ENCODE measurements at places on chromosomes 12 and 14.
A peak's percentile ranks its signal among the peaks of the same experiment; 100 is the strongest.

DNA sequence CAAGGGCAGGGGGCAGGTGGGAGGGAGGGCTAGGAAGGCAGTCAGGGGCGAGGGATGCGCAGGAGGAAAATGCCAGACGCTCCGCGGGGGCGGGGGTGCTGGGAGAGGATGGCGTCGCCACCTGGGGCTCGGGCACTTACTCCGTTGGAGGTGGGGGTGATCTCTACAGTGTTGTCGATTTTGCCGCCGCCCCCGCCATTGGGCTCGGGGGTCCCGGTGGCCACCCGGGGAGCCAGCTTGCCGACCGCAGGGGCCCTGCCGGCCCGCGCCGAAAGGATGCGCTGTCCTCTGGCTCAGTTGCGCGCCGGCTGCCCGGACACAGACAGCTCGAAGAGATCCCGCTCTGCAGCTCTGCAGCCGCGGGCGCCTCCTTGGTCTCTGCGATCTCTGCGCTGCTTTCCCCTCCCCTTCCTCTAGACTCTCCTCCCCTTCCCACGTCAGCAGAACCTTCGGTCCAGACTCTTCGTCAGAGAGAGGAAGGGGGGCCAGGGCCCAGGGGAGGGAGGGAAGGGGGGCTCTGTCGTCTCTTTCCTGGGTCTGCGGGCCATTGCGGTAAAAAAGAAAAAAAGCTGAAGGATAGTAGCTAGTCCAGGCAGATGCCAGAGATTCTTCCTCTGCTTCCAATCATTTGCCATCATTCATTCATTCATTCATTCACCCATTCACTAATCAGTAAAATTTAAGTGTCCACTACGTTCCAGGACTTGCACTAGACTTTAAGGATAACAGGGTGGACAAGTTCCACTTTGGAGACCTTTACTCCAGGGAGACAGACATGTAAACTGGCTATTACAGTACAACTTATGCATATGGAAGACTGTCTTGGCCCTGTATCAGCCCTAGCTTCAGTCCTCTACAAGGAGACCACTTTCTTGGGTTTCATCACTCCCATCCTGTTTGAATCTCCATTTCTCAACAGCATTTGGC is at the start of gene SLC22A17:
Gene SLC22A17, minus strand, starts transcription at position 382 of the 927 bp plus-strand sequence.
- DNase-seq, result peak; percentile 8

- DNase-seq, result no peak
Observed at GRCh38 chr12:12121061-12121460, 50.3 kb downstream of the BCL2L14 start.

- no peak for DNase-seq
Observed at GRCh38 chr12:2792671-2793500, 1.9 kb upstream of the FKBP4 start.

- no peak for DNase-seq
Observed at GRCh38 chr12:104864668-104865067, 93.4 kb downstream of the SLC41A2 start.

DNA sequence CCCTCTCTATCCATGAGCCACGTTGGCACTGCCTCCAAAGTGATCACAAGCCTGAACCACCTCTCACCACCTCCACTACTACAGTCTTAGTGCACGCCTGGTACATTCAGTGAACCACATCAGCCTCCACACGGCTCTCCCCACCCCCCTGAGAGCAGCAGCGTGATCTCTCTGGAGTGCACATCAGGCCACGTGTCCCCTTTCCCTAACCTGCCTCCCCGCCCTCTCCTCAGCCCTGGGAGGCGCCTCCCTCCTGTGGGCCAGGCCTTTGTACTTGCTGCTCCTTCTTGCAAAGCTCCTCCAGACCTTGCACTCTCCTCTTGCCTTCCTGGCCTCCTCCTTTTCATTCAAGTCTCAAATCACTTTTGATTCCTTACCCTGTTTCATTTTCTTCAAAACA is 49.8 kb downstream of the SLC6A12 start:
- no peak for DNase-seq

DNA sequence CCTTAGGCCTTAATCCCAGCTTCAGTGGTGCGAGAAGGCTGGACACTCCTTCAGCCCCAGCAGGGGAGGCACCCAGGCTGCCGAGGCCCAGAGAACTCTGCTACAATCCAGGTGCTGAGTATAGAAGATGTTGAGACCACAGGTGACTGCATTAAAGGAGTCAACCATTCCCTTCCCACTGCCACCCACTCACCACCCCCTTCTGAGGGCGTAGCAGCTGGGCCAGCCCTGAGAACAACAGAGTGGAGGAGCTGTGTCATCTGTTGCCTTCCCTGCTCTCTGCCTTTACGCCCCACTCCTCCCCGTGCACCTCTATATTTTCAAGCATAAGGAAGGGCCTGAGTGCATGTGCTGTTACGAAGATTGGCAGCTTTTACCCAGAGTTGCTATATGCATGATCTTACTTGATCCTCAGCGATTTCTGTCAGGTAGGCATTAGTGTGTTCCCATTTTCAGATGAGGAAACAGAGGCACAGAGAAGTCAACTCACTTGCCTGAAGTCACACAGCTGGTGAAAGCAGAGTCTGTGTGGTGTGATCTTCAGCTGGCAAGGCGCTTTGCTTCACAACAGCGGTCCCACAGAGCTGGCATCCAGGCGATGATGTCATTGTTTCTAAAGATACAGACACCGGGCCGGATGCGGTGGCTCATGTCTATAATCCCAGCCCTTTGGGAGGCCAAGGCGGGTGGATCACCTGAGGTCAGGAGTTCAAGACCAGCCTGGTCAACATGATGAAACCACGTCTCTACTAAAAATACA is 46.7 kb downstream of the RIN3 start:
- no peak for DNase-seq

DNA sequence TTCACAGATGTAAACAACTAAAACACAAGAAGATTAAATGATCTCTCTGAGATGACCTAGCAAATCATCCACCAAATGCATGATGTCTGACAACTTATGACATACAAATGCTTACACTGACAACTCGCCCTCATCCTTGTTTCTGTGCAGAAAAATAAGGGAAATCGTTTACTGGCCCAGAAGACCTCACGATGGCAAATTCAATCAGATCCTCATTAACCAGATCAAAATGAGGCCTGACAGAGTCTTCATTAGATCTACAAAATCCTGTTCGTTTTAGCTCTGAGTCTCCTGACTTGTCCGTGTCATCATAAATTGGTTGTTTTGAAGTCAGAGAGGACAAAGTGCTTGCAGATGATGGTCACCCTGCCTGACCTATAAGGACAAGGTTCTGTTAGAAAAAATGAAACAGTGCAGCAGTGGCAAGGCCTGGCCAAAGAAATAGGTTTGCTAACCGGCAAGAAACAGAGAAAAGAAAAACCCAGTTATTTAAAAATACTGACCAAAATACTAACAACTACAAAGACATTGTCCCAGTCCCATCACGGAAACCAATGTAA is 109.5 kb downstream of the BTG1 start:
- no peak for DNase-seq

DNA sequence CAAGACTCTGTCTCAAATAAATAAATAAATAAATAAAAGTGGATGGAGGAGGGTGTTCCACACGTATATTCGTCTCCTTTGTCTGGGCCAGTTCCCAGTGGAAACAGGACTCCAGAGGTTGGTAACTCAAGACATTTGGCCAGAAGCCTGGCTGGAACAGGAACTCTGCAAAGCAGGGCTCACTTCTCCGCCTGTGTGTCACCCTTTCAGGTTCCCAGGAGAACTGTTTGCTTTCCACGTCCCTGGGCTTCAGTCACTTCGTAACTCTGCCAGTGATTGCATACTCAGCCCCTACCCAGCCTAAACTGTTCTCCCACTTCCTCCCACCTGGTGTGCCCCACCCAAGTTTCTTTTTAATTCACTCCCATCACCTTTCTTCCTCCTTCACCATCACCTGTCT is 7.0 kb upstream of the UBE2N start:
- DNase-seq, result no peak

DNA sequence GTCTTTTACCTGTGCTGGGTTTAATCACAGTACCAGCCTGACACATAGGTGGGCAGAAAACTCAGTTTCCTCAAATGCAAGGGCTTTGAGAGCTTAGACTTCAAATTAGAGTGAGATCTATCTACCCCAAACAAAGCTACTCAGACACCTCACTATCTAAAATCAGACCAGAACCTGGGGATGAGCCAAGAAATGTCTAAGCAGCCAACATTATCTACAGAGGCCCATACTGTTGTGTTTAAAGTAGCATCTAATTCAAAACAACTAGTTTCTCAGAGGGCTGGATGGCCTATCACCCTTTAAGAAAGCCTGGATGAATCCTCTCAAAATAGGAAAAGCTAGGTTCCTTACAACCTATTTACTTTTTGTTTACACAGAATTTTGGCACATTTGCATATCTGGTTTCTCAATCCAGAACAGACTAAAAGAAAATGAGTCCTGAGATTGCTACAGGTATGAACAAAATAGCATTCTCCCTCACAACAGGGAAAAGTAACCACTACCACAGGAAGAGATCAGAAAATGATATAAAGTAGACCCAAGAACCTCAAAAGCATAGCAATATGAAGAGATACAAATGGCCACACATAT is 142.4 kb downstream of the ZFP36L1 start:
- no peak for DNase-seq

- no peak for DNase-seq
Observed at GRCh38 chr12:62684570-62685295, 218.1 kb downstream of the MON2 start.
